Glomerular endothelial cell (primary cell): ENCODE measurements at places on chromosomes 3 and 15.

DNA sequence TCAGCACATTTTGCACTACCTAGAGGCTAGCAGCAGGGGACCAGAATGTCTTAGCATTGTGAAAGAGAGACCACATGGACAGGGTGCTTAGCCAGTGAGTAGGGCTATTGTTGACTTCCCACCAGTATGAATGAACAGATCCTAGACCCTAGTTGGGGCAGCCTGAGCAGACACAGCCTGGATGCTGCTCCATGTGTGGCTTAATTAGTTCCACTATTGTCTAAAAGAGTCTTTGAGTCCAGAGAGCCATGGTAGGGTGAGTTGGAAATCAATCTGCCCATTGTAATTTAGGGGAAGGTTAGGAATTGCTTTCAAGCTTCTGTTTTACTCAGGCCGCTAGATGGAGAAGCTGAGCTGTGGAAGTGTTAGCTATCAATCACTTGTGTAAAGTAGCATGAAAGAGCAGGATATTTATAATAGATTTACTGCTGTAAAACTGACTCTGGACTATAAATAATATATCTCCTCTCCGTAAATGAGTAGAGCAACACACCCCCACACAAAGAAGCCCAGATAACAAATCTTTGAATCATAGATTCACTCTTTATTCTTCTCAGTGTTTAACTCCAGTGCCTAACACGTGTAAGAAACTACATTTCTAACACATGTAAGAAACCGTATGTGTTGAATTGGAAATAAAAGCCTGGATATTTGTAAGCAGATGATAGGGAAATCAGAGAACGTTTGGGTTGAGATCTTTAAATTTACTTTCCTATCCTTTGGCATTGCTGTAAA, 4.1 kb upstream of the GCSAM start:
- no peak for DNase-seq

DNA sequence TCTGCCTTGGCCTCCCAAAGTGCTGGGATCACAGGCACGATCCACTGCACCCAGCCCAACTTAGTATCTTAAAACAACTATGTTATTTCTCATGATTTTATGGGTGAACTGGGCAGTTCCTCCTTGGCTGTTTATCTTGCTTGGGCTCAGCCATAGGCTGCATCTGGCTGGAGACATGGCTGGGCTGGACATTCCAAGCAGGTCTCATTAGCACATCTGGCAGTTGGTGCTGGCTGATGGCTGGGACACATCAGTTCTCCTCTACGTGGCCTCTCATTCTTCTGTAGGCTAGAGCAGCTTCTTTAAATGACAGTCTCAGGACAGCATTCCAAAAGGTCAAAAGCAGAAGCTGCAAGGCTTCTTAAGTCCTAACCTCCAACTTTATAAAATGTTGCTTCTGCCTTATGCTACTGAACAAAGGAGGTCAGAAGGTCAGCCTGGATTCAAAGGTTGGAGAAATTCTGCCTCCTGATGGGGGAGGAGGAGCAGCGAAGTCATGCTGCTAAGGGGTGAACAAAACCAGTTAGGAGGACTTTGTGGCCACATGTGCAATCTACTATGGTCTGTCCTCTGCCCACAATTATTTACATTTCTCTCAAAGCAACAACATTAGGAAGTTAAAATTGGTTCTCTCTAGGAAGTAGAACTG, 144.0 kb downstream of the AQP9 start:
- no peak for DNase-seq

DNA sequence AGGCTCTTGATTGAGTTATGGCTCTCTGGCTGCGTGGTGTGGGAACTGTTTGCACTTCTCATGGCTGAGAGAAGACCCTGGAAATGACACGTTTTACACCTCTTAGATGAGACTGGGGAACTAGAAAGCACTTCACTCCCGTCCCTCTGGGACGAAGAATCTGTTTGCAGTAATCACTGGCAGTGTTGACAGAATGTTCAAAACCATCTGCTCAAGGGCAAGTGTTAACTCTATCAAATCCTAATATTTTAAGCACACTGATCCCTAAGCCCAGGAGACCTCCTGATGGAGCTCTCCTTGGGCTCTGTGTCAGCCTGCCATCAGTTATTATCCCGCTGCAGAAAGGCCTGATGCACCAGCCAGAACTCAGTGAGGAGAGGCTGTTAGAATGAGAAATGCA, 323.8 kb upstream of the DNAJC19 start:
- DNase-seq = no peak

DNA sequence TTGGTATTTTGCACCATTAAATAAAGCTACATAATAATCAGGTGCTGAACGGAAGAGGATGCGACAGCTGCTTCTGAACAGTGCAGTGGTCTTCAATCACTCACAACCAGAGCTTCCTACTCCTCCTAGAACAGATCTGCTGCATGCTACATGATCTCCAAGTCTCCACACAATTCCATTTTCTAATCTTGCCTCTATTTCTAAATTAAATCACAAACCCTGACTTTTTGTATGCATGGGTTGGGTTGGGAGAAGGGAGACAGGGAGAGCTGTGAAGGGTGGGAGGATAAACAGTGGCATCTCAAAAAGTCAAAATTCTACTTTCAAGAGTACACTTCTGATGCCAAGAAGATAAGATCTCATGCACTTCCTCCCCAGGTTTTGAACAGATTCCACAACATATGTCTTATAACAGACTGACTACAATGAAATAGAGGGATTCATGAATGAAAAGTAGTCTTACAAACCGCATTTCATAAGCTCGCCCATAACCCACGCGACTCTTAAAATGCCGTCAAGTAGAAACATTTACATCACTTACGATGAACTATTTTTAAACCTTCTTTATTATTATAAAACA, 57.2 kb downstream of the CHSY1 start:
- DNase-seq = no peak

GRCh38 chr3:18295171-18295920, 129.8 kb downstream of the SATB1 start:
- DNase-seq = no peak

- DNase-seq = no peak
Measured at GRCh38 chr15:89112341-89112971, 24.2 kb downstream of the ABHD2 start.

- DNase-seq = no peak
Measured at GRCh38 chr3:16596352-16597032, 8.7 kb downstream of the DAZL start.

- DNase-seq = no peak
Measured at GRCh38 chr3:152295806-152296205, 27.1 kb downstream of the MBNL1 start.
